ENCODE measurements at places on chromosomes 16 and 17.

GRCh38 chr17:74231928-74232907, 18.8 kb downstream of the TTYH2 start:
- peak; percentile 53 for DNase-seq

DNA sequence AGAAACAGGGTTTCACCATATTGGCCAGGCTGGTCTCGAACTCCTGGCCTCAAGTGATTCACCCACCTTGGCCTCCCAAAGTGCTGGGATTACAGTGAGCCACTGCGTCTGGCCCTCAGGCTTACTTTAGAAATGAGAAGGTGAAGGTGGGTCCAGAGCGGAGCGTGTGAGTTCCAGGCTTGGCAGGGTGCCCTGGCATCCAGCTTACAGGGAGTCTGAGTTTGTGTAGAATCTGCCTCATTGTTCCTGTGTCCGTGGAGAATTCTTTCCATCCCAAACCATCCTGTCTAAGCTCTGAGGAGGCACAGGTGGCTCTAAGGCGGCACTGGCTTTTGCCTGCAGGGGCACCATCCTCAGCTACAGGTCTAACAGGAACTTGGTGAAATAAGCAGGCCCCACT, 50.6 kb downstream of the RAB11FIP3 start:
- no peak for DNase-seq

DNA sequence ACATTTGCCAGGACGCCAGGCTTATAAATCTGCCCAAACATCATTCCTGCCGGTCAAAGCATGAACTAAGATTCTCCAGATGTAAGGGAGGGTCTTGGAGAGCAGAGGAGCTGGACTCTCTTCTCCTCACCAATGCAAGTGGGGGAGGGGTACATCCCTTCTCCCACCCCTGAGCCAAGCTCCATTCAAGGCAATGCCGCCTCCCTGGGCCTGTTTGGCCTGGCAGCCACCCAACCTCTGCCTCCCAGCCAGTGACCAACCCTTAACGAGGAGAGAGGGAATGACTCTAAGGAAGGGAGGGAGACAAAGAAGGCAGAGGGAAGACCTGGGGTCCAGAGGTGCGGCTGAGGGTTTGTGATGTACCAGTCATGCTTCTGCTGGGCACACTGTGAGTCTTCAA, 13.8 kb downstream of the C17orf50 start:
- no peak for DNase-seq

DNA sequence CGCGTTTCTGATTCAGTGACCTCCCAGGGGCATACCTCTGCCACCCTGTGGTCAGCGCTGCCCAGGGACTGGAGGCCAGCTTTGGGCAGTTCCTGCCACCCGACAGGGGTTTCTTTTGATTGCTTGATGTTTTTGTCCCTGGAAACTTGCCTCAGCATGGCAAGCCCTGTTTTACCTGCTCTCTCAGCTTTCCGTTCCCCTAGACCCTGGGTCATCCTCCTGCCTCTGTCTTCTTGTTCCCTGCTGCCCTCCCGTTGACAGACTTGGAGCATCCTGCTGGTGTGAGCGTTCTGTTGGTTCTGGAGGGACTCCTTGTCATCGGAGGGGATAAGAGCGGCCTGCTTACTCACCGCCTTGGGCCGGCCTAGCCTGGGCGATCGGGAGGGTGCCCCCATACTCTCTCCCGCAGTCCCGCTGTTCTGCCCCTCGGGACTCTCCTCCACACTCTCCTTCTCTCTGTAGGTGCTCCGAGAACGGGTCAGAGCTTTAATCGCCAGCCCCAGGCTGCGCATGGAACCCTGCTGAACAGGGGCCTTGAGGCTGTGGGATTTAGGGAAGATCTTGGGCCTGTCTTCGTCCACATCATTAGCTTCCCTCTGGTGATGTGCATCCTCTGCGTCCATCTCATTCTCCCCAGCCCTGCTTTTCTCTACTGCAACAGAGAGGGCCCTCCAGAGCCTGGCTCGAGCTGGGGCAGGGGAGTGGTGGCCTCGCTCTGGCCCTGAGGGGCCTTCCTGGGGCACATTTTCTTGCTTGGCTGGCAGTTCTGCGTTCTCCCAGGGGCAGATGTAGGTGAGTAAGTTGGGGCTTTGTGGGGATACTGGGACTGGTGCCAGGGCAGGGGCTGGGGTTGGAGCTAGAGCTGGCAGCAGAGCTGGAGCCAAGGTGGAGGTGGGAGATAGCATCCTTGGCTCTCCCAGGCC, 13.7 kb downstream of the GPR179 start:
- no peak for DNase-seq

DNA sequence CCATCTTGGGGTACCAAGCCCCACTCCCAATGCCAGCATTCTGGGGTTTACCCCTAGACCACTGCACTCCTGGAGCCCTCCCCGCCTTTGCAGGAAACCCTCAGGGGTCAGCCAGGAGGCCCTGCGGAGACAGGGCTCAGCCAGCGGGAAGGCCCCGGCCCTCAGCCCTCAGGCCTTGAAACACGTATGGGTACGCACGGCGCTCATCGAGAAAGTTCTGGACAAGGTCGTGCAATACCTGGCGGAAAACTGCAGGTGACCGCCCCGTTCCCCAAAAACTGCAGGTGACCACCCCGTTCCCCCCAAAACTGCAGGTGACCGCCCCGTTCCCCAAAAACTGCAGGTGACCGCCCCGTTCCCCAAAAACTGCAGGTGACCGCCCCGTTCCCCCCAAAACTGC, 24.7 kb downstream of the SGSM2 start:
- DNase-seq, result no peak

DNA sequence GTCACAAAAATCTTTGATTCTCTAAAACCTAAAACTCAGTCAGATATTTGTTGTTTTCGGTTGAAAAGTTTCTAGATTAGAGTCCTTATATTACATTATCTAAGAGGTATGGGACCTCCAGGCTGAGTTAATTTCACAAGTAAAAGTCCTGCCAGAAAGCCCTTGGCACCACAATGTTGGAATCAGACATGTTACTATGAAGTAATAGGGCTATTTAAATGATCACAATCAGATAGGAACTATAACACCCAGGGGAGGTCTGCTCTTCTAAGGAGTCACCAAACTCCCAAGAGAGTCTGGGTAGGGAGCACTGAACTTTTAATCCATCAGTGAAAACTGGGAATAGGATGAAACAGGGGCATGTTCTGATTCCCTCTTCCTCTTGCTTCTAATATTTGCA, 54.2 kb downstream of the WIPI1 start:
- no peak for DNase-seq

DNA sequence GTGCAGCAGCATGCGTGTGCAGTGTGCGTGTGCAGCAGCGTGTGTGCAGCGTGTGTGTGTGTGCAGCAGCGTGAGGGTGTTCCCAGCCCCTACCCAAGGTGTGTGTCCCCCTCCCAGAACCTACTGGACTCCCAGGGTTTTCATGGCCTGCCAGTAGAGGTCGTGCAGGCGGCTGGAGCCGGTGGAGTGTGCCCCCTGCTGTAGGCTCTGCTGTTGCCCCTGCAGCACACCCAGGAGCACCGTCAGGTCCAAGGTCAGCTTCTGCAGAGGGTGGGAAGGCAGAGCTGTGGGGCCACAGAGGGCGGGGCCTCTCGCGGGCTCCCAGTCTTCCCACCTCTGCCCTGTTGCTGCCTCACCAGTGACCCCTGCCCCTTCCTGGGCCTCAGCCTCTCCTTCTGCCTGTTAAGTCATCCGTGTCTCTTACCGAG, 14.9 kb downstream of the MYBBP1A start:
- no peak for DNase-seq

DNA sequence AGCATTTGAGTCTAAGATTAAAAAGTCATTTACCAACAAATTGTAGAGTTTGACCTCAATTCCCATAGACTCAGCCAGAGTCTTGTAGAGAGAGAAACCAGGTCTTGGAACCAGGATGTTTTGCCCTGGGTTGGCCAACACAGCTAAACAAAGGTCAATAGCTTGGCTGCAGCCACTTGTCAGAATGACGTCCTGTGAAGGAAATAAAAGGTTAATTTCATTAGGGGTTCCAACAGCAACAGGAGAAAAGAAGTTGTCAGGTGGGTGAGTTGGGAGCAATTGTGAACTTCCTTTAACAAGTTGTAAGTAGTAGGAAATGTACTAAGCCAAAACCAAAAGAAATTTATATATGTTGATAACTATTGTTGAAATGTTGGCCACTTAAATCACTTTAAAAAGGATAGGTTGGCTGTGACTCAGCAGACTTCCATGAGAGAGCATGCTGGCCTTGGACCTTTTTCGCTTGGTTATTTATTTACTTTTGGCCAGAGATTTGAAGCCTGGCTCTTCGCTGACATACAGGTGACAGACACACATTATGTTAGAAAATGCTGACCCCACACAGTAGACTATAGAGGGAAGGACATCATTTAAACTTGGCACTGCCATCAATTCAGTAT, 4.3 kb downstream of the TAT start:
- DNase-seq, result no peak

DNA sequence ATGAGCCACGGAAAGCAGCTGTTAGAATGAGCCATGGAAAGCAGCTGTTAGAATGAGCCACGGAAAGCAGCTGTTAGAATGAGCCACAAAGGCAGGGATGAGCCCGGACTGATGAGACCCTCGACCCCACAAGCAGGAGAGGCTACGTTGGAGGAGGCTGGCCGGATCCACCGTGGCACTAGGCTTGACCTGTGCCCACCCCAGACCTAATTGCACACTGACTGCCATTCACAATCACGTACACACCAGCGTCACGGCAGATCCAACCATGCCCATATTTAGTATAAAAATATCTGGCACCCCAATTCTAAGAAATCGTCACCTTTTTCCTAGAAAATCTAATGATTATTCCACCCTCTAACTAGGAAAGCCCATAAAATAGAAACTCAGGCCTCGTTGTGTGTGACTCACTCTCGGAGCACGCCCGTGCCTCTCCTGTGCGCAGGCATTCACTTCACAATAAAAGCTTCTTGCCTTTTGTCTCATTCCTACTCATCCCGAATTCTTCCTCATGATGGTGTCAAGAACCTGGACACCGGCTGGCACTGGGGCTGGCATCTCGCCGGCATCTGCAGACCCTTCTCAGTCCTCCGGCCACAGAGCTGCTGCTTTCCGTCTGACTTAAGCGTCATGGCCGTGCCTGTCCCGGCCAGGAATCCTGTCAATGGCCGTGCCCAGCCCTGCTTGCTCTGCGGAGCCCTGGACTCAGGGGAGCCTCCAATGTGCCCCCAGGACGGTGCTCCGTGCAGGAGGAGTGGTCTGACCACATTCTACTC, 5.5 kb upstream of the SECTM1 start:
- DNase-seq, result no peak

GRCh38 chr16:6970171-6970857, 362.3 kb upstream of the RBFOX1 start:
- DNase-seq, result no peak

- DNase-seq, result no peak
Observed at GRCh38 chr17:13222975-13223374, 205.1 kb upstream of the ELAC2 start.

DNA sequence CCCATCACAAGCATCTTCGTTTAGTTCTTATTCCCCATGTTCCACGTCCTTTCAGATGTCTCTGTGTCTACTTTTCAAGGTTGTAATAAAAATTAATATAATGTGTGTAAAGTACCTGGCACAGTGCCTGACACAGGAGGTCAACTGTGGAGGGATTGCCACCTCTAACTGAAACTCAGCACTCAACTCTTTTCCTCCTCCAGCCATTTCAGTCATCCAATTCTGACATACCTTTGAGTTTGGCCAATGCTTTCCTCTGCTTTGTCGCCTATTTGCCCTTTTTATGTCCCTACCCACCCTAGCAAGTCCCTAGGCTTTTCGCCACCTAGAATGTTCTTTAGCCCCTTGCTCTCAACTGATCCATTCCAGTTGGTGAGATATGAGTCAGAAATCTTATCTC, 1.6 kb downstream of the UBE2Z start:
- DNase-seq, result no peak

DNA sequence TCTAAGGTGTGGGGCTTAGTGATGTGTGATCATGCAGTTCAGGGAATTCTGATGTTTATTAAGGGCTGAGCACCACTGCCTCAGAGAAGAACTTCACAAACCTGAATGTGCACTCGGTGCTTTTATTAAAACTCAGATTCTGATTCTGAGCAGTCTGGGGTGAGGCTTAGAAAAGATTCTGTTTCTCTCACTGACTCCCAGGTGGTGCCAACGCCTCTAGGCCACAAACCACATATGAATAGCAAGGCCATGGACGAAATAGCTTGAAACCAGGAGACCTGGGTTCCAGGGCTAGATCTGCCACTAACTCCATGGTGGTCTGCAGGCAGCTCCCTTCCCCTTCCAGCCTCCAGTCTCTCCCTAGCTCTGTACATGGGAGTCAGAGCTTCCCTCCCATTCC, 169.1 kb downstream of the HS3ST3B1 start:
- no peak for DNase-seq

DNA sequence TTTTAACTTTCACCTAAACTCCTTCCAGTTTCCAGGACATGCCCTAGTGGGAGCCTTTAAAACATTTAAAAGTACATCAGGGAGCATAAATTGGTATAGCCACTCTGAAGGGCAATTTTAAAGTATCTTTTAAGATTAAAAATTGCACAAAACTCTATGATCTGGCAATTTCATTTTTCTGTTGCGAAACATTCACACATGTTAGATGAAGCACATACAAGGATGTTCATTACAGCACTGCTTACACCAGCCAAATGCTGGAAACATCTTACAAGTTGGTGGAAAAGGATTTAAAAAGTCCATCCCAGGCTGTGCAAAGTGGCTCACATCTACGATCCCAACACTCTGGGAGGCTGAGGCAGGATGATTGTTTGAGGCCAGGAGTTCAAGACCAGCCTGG, 26.4 kb upstream of the LONP2 start:
- DNase-seq, result no peak

- no peak for DNase-seq
Observed at GRCh38 chr16:84406006-84406963, 37.9 kb downstream of the ATP2C2 start.

GRCh38 chr17:13520899-13521572, 80.7 kb downstream of the HS3ST3A1 start:
- no peak for DNase-seq

DNA sequence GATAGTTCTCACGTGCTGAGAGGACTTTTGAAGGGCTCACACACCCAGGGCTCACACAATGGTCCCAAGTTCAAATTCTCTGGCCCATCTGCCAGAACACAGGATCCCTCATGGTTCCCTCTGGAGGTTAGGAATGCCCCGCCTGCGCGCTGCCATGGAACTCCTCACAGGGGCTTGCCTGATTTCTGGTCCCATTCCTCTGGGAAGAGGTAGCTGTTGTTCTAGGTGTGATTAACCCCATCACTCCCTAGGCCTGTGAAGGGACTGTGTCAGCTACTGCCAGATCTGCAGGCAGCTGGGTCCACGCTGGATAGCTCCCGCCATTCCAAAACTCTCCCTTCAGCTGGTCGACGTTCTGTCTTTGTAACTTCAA, 2.3 kb upstream of the ARMC5 start:
- no peak for DNase-seq

DNA sequence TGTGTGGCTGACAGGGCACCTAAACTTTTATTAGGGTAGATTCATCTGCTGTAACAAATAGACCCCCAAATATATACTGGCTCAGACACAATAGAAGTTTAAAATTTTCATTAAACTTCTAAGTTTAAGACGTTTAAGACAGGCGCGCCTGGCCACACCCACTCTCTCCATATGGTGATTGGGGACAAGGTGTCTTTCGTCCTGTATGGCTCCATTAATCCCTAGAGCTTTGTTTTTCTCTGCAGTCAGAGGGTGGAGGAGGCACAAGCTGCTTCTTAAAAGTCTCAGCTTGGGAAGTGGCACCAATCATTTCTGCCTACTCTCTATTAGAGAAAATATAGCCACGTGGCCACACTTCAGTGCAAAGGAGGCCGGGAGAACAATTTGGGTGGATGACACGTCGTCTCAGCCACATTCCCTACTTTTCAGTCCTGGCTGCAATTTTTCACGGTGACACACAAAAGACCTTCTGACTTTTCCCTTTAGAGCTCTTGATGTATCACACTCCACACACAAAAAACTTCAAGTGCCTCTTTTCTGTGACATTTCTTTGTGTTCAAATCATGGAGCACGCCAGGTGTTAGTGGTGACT, 125.5 kb upstream of the CACNG3 start:
- DNase-seq, result no peak

All from inflammatory macrophage treated with lipopolysaccharide for 1 hour (primary cell).